GM23338 (cell line): ENCODE measurements at places on chromosomes 5 and 9. TPM values are rescaled to one million over a fixed set of nuclear protein-coding genes. Genes with fewer than 3 reads are reported as not detected.

Gene DND1
- total RNA-seq: 15.5 and 22.0 TPM in 2 replicates

- DNase-seq: no peak
Measured at GRCh38 chr5:129963359-129963758, 59.1 kb downstream of the CHSY3 start.

Gene CCDC180
- total RNA-seq: 3.2 and 7.1 TPM in 2 replicates

DNA sequence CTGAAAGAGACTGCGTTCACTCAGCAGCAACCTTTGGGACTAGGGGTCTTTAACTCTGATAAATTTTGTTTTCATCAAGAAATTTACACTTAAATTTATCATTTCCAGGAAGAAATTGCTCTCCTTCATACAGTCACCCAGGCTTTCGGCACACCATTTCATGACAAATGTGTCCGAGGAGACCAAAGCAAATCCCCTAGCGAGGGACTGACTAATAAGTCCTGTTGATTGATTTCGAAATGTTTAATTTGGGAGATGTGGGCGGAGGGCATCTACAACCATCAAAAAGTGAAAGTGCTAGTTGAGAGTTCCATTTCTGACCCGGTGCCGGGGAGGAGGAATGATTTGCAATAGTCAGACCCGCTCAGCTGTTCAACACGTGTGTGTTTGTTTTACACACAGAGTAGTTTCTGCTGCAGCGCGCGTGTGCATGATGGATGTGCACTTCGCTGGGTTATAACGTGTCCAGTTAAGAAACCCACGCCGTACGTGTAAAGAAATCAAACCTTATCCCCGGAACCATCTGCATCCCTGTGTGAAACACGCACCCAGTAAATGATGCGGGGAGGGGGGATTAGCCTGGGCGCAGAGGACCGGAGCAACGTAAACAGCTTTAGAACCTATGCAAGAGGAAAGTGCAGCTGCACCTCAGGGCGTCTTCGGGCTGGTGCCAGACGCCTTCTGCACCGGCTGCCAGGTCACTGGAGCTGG is 845 bp upstream of the NR4A3 start:
- DNase-seq: peak; percentile 22

Gene ACOT12
- 1.4 TPM in 1 of 2 replicates, not detected in the other for total RNA-seq

DNA sequence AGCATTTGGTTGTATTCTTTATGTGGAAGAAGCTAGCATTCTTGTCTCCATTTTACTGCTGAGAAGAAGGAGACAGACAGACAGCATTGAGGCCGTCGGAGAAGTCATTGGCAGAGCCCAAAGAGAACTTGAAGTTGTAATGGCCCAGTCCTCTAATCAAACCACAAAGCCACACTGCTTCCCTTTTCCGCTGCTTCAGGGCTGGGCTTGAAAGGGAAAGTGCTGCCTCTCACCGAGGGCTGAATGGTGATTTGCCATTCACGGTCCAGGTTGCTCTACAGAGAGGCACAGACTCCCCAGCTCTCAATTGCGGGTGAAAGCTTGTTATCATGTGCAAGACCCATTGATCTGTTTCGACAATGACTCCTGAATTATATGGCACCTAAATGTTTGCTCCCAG is 25.6 kb upstream of the POU4F3 start:
- peak; percentile 23 for DNase-seq

Gene FAM170A
- not detected in 2 replicates for total RNA-seq

DNA sequence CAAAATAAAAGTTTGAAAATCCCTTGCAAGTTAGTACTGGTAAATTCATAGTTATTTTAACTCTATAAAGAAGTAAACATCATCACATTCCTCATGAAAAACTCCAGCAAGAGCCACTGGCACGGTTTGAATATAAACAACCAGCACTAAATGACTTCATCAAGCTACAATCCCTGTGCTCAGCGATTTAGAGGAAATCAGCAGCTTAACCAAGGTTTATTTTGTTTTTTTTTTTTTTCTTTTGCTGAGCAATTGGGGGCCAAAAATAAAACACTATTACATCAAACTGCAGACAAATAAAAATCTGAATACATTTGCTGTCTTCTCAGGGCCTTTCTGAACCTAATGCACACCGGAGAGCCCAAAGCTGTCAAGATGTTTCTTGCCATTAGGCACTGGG is 106.2 kb upstream of the SLC24A2 start:
- DNase-seq: no peak

DNA sequence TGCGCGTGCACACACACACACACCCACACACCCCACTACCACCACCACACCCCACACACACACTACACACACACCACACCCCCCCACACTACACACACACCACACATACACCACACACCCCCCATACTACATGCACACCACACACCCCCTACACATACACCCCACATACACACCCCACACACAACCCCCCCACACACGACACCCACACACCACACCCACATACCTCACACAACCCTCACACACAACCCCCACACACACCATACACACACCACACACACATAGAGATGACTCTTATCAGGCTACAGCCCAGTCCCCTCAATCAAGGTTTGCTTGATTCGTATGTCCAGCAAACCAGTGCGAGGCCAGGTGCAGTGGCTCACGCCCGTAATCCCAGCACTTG is 25.7 kb downstream of the SLC46A2 start:
- DNase-seq: no peak

DNA sequence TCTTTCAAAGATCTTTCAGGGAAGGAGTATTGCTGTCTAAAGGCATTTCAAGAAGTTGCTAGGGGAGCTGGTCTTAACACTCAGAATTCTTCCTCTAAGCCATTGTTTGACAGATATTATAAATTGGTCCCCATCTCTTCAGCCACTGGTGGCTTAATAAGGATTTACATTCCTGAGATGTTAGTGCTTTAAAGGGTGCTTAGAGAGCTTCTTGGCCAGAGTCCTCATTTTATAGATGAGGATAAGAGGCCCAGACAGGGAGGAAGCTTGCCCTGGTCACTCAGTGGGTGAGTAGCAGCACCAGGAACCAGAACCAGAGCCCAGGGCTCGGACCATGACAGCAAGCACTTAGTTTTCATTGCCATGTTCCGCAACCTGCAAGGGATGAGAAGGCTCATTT is 53.2 kb downstream of the GALNT10 start:
- no peak for DNase-seq
